Breast epithelium (tissue), 4 donors: ENCODE measurements at places on chromosomes 2 and 18. TPM values are rescaled to one million over a fixed set of nuclear protein-coding genes. Genes with fewer than 3 reads are reported as not detected.

The PAIP2B gene
- total RNA-seq, result 13.0 TPM

The SRD5A2 gene
- 0.33 TPM for total RNA-seq

The CNDP1 gene
- not detected for total RNA-seq

The DSG2 gene
- total RNA-seq, result 125 TPM

The GKN2 gene
- total RNA-seq, result not detected

- H3K4me1 ChIP-seq, result no peaks in the 10 kb centered on the region
- no peaks in the 10 kb centered on the region for H3K27me3 ChIP-seq
- H3K4me3 ChIP-seq, result no peak overlapping the region
- no peak overlapping the region for H3K27ac ChIP-seq
- no peak for DNase-seq
Measured at GRCh38 chr2:185618625-185619024, 120.0 kb upstream of the FSIP2 start.

DNA sequence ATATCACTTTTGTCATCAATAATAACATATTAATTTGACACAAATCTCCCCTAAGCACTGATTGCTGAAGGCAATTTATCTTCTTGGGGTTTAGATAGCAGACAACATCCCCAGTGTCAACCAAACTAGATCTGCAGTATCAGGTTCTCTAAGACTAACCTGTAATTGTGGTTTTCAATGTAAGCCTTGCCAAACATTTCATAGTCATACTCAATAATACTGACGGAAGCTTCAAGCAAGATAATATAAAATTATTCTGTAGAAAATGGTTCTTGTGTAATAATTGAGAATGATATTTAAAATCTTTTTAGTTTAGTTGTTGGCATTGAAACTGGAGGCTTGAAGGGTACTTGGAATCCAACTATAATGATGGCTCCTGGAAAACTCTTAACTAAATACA is 186.3 kb downstream of the RIT2 start:
- no peak overlapping the region for H3K4me3 ChIP-seq
- H3K4me1 ChIP-seq, result no peaks in the 10 kb centered on the region
- H3K36me3 ChIP-seq, result no peaks in the 10 kb centered on the region
- no peaks in the 10 kb centered on the region for H3K27me3 ChIP-seq

- H3K4me1 ChIP-seq, result no peaks in the 10 kb centered on the region
- H3K4me3 ChIP-seq, result peak overlapping the region; percentile 61
- H3K27me3 ChIP-seq, result no peaks in the 10 kb centered on the region
- DNase-seq, result no peak
- H3K36me3 ChIP-seq, result no peaks in the 10 kb centered on the region
Measured at GRCh38 chr2:136117391-136117841, 533 bp downstream of the CXCR4 start.

- DNase-seq, result no peak
- no peak overlapping the region for H3K27ac ChIP-seq
- no peaks in the 10 kb centered on the region for H3K36me3 ChIP-seq
Measured at GRCh38 chr18:62957885-62958472, 242.6 kb downstream of the PHLPP1 start.

DNA sequence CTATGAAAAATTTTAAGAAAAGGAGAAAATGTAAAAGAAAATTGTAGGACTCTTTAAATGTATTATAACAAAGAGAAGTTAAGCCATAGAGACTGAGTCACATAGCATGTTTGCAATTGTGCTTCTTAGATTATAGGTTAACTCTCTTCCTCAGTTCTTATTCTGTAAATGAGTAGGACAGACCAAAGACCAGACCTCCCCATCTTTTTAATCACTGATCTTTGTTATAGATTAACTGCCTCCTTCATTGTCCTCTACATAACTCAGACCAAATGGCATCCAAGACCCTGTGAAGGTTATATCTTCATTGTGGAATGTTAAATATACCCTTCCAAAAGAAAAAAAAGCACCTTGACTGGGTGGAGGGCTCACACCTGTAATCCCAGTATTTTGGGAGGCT is 316.9 kb upstream of the LRRTM4 start:
- H3K4me1 ChIP-seq, result no peaks in the 10 kb centered on the region
- DNase-seq, result no peak
- no peak overlapping the region for H3K27ac ChIP-seq
- H3K36me3 ChIP-seq, result no peaks in the 10 kb centered on the region
- H3K4me3 ChIP-seq, result no peak overlapping the region

DNA sequence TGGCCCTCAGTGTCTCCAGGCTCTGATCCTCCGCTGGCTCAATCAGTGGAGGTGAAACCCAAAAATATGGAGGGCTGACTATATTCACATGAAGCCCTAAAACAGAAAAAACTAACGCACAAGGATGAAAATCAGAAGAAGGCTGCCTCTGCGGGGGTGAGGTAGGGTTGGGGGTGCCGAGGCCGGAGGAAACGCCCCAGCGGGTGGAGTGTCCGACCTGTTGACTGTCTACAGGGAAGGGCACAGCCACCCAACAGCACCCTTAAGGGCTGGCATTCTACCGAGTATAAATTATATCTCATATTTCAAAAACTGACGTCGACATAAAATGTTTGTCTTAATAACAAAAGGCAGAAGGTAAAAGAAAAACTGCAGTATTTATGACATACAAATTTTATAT is 223.5 kb downstream of the HDAC4 start:
- no peak overlapping the region for H3K27ac ChIP-seq
- DNase-seq, result no peak
- H3K27me3 ChIP-seq, result no peaks in the 10 kb centered on the region
- H3K4me1 ChIP-seq, result no peaks in the 10 kb centered on the region
- no peak overlapping the region for H3K4me3 ChIP-seq

- H3K4me1 ChIP-seq, result no peaks in the 10 kb centered on the region
- no peak overlapping the region for H3K4me3 ChIP-seq
- no peak for DNase-seq
- no peak overlapping the region for H3K27ac ChIP-seq
- H3K36me3 ChIP-seq, result no peaks in the 10 kb centered on the region
Measured at GRCh38 chr2:205148755-205149154, 533.5 kb upstream of the NRP2 start.

DNA sequence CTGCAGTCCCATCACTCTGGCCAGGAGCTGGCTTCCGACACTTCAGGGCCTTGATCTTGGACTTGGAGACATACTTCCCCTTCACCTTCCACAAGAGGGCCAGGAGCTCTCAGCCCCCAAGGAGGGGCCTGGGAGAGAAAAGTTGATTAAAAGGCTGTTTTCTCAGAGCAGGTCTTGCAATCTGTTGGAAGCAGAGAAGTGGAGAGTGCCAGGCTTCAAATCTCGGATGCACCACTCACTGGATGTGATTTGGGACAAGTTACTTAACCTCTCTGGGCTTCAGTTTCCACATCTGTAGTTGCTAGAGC is 255.3 kb downstream of the CYP26B1 start:
- no peaks in the 10 kb centered on the region for H3K4me1 ChIP-seq
- DNase-seq, result no peak
- H3K27ac ChIP-seq, result no peak overlapping the region
- H3K4me3 ChIP-seq, result no peak overlapping the region
- H3K36me3 ChIP-seq, result no peaks in the 10 kb centered on the region

GRCh38 chr2:33083699-33084387 is 137.1 kb downstream of the LTBP1 start:
- H3K27ac ChIP-seq, result peak overlapping the region; percentile 65
- H3K4me3 ChIP-seq, result no peak overlapping the region
- no peaks in the 10 kb centered on the region for H3K27me3 ChIP-seq
- H3K4me1 ChIP-seq, result no peaks in the 10 kb centered on the region
- no peaks in the 10 kb centered on the region for H3K36me3 ChIP-seq

DNA sequence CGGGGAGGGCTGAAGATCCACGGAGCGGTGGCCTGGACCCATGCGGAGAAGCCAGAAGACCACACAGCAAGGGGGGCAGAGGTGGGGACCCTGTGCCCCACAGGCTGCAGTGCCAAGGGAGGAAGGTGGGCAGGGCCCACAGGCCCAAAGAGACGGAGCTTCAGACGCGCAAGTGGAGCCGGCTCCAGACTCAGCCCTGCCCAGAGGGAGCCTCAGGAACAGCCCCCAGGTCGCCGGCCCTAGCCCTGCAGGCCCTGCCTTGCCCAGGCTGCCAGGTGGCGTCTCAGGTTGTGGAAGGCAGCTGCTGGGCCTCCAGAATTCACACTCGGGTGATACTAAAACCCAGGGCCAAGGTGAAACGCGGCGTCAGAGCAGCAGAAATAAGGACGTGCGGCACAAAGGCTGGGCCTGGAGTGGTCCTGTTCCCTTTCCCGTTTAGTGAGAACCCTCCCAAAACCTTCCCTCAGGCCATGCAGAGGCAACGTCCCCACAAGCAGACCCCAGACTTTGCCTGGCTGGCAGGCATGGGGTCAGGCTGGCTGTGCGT is 36.8 kb downstream of the SLC66A2 start:
- peaks cover 7% of the 10 kb centered on the region for H3K36me3 ChIP-seq
- H3K4me3 ChIP-seq, result no peak overlapping the region
- DNase-seq, result peak; percentile 14

- no peak overlapping the region for H3K4me3 ChIP-seq
- no peaks in the 10 kb centered on the region for H3K27me3 ChIP-seq
- no peak overlapping the region for H3K27ac ChIP-seq
- no peaks in the 10 kb centered on the region for H3K36me3 ChIP-seq
- no peaks in the 10 kb centered on the region for H3K4me1 ChIP-seq
Measured at GRCh38 chr2:64807417-64807816, 153.7 kb upstream of the SERTAD2 start.

DNA sequence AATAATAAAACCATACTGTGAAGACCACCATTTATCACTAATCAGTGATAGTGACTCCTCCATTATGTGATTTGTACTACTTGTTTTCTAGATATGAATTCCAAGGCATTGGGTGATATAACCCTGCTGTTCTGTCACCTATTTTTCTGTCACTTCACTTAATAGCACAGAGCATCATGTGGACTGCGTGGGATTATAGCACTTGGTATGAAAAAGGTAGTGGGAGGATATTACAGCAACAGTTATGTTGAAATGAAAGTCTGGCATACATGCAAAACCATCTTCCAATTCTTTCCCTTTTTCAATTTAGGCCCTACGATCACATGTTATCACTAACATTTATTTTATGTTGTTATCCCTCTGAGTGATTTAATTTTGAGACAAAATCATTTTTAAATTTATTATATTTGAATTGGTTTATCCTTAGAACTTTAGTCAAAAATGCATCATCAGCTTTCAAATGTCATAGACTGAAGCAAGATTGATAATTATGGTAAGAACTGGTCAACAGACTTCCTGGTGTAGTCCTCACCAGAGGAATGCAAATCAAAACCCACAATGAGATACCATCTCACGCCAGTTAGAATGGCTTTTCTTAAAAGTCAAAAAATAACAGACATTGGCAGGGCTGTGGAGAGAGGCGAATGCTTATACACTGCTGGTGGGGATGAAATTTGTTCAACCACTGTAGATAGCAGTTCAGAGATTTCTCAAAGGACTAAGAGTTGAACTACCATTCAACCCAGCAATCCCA is 242.6 kb downstream of the IKZF2 start:
- no peak overlapping the region for H3K4me3 ChIP-seq
- DNase-seq, result no peak
- H3K4me1 ChIP-seq, result no peaks in the 10 kb centered on the region
- H3K36me3 ChIP-seq, result no peaks in the 10 kb centered on the region
- no peaks in the 10 kb centered on the region for H3K27me3 ChIP-seq

DNA sequence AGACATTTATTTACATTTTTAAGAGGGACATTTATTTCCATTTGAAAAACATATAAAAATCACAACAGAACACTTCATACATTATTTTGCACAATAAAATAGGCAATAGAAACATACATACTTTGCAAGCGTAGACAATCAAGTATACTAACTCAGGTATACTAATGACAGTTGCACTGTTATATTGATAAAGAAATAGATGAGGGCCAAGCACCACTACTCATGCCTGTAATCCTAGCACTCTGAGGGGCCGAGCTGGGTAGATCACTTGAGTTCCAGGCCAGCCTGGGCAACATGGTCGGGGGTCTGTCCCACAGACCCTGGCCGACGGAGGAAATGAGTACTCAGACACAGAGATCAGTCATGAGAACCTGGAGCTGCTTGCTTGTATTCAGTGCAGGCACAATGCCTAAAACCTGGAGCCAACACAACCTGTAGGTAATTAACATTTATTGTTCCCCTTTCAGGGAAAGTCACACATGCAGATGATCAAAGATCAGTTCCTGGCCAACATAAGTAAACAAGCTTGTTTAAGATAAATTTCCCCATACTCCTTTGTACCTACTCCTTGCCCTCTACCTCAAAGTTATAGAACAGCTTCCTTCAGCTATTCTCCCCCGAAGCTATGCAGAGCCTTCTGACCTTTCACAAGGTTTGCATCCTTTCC is 1960.2 kb downstream of the SUCLG1 start:
- no peak overlapping the region for H3K4me3 ChIP-seq
- H3K4me1 ChIP-seq, result no peaks in the 10 kb centered on the region
- no peak for DNase-seq
- no peaks in the 10 kb centered on the region for H3K27me3 ChIP-seq
- no peaks in the 10 kb centered on the region for H3K36me3 ChIP-seq

- DNase-seq, result no peak
- no peaks in the 10 kb centered on the region for H3K27me3 ChIP-seq
- no peak overlapping the region for H3K27ac ChIP-seq
- H3K36me3 ChIP-seq, result no peaks in the 10 kb centered on the region
- H3K4me1 ChIP-seq, result no peaks in the 10 kb centered on the region
Measured at GRCh38 chr18:21281603-21282002, 39.6 kb downstream of the GREB1L start.

- H3K27ac ChIP-seq, result no peak overlapping the region
- H3K4me3 ChIP-seq, result no peak overlapping the region
- no peaks in the 10 kb centered on the region for H3K4me1 ChIP-seq
- H3K36me3 ChIP-seq, result no peaks in the 10 kb centered on the region
- no peaks in the 10 kb centered on the region for H3K27me3 ChIP-seq
Measured at GRCh38 chr2:179036353-179036905, 13.5 kb downstream of the CCDC141 start.

DNA sequence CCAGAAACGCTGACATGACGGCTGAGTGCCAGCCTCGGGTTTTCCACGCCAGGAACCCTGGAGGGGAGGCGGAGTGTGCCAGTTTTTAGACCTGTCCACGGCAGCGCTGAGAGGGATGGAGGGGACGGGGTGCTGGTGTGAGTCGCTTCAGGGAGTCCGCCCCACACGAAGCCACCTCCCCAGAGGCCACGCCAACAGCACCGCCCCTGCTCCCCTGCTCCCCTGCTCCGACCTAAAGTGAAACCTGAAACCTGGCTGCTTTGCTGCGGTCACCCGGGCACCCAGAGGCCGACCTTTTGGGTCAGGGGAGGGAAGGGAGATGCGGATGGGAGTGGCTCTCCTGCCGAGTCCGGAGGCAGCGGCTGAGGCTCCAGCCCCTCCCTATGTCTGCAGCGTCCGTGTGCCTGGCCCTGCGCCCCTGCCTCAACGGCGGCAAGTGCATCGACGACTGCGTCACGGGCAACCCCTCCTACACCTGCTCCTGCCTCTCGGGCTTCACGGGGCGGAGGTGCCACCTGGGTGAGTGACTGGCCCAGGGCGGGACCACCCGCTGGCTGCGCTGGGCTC is 38.1 kb downstream of the SNED1 start:
- H3K27ac ChIP-seq, result no peak overlapping the region
- H3K4me3 ChIP-seq, result peak overlapping the region; percentile 1
- no peaks in the 10 kb centered on the region for H3K27me3 ChIP-seq
- H3K4me1 ChIP-seq, result no peaks in the 10 kb centered on the region

DNA sequence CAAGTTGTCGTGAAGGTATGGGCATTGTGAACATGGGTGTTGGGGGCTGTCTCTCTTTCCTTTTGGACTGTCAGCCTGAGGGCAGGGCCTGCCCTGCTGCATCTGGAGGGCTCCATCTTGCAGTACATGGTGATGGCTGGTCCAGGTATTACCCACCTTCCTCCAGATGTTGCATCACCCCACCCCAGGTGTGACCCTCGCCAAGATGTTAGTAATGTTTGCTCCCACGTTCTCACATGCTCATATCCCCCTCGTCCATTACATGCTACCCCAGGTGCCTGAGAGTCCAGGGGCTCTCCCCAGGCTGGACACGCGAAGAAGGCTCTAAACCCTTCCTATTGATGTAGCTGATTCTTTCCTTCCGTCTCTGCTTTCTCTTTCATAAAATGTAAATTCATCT is 13.9 kb downstream of the ZAP70 start:
- no peaks in the 10 kb centered on the region for H3K4me1 ChIP-seq
- DNase-seq, result no peak
- peaks cover 4% of the 10 kb centered on the region for H3K27me3 ChIP-seq
- H3K4me3 ChIP-seq, result no peak overlapping the region
- no peaks in the 10 kb centered on the region for H3K36me3 ChIP-seq
